ENCODE measurements at places on chromosomes 16 and 17.
A peak's percentile ranks its signal among the peaks of the same experiment; 100 is the strongest.

- no peak for DNase-seq
Observed at GRCh38 chr17:1907909-1908698, 78.3 kb downstream of the RPA1 start.

DNA sequence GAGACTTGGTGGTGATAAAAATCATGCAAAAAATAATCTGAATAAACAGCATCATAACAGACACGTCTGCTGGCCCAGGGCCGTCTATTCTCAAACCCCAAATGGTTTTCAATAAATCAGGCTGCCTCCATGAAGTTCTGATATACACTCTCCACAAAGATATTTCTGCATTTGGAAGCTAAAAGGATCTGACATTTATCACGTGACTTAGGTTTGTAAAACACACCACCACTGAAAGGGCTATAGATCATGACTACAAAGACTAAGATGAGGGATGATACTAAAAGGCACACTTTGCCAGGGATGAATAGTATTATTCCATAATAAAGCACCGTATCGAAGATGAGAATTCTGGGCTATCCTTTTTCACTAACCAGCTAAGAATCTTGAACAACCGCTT is 67.6 kb upstream of the ADAMTS18 start:
- DNase-seq = no peak

GRCh38 chr17:29190039-29190438 is 9.8 kb upstream of the MYO18A start:
- DNase-seq = no peak

DNA sequence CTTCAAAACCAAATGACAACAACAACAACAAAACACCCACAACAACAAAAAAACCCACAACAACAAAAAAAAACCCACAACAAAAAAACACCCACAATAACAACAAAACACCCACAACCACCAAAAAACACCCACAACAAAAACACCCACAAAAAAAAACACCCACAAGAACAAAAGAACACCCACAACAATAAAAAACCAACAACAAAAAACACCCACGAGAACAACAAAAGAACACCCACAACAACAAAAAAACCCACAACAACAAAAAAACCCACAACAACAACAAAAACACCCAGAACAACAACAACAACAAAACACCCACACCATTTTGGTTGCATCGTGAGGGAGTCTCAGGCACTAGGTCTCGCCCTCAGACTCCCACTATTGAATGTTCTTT is 117.8 kb downstream of the C16orf95 start:
- DNase-seq = no peak

DNA sequence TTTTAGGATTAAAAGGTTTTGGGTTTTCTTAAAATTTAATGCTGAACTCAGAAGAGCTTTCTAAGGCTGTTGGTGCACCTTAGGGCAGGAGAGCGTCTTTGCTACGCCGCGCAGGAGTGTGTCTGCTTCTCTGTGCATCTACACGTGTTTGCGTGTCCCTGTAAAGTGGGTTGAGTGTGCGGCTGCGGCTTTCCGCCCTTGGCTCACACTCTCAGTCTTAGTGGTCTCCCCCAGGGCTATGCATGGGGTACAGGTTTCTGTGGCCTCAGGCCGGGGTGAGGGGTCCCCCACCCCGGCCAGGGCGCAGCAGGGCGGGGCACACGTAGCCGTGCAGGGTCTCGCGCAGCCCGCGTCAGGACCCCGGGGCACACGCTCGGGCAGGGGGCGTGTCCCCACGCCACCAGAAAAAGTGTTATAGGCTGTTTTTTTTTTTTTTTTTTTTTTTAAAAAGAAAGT is 727 bp upstream of the TENT4B start:
- DNase-seq = peak; percentile 70

DNA sequence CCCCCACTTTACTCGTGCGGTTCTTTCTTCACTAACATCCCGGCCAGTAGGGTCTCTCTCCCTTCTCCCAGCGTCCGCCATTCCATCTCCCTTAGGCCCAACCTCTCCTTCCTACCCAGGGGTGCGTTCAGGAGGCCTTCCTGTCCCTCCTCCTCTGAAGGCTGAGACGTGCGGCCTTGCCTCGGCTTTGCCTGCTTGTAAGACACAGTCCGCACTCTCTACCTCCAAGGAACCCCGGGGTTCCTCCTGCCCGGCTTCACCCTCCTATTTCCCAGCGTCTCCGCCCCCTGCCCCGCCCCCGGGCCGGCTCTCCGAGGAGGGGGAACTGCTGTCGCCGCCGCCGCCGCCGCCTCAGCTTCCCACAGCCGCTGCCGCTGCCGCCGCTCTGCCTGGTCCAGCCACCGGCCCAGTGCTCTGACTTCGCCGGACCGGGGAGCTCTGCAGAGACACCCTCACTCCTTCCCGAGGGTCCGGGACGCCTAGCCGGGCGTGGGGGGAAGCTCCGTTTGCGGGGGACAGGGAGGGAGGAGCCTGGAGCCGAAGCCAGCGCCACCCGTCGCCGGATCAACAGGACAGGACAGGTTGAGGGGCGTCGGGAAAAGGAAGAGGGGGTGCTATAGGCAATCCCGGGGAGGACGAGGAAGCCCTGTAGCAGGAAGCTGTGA is 1.2 kb upstream of the FGF11 start:
- no peak for DNase-seq

GRCh38 chr17:7903154-7904103 is 12.7 kb downstream of the RNF227 start:
- no peak for DNase-seq

- DNase-seq = no peak
Observed at GRCh38 chr16:80852261-80852872, 48.0 kb upstream of the CDYL2 start.

DNA sequence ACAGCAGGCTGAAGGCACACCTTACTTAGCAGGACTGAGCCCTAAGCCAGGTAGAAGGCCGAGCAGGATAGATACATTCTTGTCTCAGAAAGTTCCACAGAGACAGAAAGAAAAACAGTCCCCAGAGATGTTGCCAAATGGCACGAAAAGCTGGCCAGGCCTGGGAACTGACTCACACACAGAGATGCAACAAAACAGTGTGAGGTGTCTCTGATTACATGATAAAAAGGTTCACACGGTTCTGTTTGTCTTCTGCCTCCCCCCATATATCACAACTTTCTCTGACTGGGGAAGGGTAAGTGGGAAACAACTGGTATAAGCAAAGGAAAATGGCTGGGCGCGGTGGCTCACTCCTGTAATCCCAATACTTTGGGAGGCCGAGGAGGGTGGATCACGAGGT is 1.7 kb downstream of the WBP2 start:
- no peak for DNase-seq

GRCh38 chr16:87465306-87465705 is 27.5 kb downstream of the ZCCHC14 start:
- DNase-seq = no peak

GRCh38 chr16:534135-534534 is 6.6 kb downstream of the CAPN15 start:
- no peak for DNase-seq

DNA sequence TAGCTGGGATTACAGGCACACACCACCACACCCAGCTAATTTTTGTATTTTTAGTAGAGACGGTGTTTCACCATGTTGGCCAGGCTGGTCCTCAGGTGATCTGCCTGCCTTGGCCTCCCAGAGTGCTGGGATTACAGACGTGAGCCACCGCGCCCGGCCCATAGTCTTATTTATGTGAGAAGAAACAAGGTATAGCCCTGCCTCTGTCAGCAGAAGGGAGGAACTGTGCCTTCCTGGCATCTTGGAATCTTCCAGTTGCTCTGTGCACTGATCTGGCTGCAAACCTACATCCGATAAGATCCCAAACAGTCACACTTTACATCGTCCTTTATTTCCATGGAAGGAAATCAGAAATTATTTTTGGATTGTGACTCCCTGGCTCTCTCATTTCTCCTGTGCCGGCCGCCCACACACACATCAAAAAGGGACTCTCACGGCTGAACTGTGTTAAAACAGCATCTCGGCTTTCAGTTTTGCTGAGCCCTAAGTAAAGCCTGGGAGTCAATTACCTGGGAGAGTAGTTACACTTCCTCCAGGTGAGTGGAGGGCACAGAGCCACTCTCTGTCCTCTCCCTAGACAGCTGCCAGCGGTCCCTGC is 23.3 kb downstream of the WIPI1 start:
- no peak for DNase-seq

DNA sequence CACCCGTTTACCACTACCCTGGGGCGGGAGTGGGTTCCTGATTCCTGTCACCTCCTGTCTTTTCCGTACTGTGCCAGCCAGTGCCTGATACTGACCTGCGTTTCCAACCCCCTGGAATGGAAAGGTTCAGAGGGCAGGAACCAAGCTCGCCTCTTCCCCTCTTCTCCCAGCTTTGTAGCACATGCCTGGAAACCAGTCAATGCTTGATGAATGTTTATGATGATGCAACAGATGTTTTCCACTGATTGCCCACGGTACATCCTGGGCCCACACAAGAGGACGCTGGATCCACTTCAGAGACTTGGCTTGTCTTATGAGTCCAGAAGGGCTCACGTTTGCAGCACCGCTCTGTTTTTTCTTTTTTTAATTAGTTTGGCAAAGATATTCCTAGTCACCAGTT is 262.0 kb downstream of the CPPED1 start:
- DNase-seq = no peak

- peak; percentile 10 for DNase-seq
Observed at GRCh38 chr17:28174352-28175046, 132.0 kb downstream of the NLK start.

GRCh38 chr17:8681170-8681949 is 50.8 kb upstream of the MYH10 start:
- no peak for DNase-seq

DNA sequence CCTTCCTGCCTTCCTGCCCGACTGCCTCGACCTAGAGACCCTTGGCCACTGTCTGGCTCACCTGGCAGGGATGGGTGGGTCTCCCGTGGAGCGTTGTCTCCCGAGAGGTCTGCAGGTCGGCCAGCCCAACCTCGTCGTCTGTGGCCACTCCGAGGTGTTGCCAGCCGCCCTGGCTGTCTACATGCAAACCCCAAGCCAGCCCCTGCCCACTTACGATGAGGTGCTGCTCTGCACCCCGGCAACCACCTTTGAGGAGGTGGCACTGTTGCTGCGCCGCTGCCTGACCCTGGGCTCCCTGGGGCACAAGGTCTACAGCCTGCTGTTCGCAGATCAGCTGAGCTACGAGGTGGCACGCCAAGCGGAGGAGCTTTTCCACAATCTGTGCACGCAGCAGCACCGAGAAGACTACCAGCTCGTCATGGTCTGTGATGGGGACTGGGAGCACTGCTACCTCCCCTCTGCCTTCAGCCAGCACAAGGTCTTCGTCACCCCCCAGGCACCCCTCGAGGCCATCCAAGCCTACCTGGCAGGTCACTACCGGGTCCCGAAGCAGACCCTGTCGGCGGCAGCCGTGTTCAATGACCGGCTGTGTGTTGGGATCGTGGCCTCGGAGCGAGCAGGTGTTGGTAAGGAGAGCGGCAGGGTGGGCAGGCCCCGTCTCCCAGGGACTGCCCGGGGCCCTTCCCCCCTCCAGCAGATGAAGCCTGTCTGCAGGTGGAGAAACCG is 75.1 kb upstream of the ENDOV start:
- DNase-seq = no peak

DNA sequence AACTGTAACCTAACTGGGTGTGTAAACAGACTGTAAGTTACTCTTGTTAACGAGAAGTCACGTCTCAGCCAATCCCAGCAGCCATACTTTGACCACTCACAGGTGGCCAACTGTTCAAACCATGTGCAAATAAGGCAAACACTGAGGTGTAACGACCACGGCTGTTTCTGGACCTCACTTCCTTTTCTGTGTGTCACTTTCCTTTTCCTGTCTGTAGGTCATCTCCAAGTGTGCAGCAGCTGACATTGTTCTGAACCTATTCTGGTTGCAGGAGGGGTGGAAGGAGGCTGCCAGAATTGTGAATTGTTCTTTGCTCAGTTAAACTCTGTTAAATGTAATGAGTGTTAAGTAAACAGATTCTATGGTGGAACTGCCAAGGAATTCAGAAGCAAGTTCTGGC is 627.4 kb downstream of the KCNJ2 start:
- no peak for DNase-seq

- no peak for DNase-seq
Observed at GRCh38 chr17:236641-237405, 55.4 kb upstream of the DOC2B start.

DNA sequence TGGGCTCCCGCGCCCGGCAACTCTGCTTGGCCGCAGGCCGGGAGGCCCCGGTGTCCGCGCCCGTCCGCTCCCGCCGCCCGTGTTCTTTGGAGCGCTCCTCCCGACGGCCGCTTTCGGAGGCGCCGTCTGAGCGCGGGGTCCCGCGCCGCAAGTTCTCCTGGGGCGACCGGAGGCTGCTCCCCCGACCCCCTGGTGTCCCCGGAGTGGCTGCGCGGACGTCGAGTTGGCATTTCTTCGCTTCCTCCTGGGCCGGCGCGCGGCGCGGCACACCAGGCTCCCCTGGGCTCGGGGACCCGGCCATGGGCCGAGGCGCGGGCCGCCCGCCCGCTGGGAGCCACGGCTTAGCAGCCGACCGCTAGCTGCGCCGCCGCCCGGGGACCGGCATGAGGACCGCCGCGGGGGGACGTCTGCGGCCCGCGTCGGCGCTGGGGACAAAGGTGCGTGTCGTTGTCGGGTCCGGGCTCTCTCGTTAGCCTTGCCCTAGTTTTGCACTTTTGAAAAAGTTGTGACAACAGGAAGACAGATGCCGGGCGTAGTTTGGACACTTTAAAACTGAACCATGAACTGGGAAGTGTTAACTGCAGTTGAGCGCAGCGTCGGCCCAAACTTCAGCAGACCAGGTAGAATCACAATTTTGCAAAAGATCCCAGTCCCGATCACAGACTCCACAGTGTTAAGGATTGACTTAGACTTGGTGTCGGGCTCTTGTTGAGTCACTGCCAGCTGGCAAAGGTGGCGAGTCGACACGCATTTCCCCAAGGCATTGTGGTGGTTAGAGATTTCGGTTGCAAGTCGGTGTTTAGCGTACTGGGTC is 700 bp downstream of the UBN1 start:
- DNase-seq = no peak

DNA sequence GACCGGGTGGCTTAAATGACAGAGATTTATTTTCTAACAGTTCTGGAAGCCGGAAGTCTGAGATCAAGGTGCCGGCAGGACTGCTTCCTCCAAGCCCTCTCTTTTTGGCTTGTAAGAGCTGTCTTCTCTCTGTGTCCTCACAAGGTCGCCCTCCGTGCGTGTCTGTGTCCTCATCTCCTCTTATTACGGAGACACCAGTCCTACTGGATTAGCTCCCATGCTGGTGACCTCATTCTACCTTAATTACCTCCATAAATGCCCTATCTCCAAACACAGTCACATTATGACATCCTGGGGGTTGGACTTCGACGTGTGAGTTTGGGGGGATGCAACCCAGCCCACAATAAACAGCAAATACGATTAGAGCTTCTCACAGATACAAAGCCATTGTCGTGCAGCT is 161.5 kb downstream of the FOXL1 start:
- no peak for DNase-seq

DNA sequence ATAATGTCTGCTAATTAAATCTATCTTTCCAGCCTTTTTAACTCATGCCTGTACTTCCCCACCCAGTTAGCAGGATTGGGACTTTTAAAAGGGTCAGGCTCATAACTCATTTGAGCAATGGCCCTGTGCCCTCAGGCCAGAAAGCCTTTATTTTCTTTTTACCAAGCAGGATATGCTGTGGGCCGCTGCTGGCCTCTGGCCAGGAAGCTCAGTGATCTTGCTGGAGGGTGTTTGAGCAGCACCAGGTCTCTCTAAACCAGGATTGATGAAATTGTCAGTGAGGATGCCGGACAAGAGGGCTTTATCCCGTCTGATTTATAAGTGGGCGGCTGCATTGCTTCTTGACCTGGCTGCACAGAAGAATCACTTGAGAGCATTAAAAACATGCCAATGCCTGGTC is 187.8 kb downstream of the RAB11FIP4 start:
- no peak for DNase-seq

GRCh38 chr16:16144416-16144815 is 78.9 kb downstream of the ABCC6 start:
- no peak for DNase-seq

GRCh38 chr17:14733376-14733775 is 432.5 kb downstream of the HS3ST3B1 start:
- DNase-seq = no peak

Measured in GM19239 (cell line).